Activated naive CD4-positive, alpha-beta T cell treated with anti-CD3 and anti-CD28 coated beads, Interleukin-2, amount 50 U/mL, for 16 hours (primary cell): ENCODE measurements at places on chromosomes 3 and 15.

DNA sequence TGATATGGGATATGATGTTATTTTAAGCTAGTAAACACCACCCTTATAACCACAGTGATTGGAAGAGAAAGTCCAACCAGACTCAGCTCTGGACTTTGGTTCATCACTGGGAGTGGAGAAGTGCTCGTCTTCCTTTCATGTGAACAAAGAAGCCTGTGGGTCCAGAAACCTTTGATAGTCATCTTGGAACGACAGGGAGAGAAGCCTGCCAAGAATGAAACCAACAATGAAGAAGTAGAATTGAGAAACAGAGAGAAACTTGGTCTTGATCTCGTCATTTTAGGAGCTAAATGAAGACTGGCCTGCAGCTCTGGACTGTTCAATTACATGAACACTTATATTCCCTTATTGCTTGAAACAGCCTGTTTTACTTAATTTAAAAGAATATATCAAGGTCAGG lies 13.1 kb upstream of the SLC35G2 start:
- DNase-seq: no peak

DNA sequence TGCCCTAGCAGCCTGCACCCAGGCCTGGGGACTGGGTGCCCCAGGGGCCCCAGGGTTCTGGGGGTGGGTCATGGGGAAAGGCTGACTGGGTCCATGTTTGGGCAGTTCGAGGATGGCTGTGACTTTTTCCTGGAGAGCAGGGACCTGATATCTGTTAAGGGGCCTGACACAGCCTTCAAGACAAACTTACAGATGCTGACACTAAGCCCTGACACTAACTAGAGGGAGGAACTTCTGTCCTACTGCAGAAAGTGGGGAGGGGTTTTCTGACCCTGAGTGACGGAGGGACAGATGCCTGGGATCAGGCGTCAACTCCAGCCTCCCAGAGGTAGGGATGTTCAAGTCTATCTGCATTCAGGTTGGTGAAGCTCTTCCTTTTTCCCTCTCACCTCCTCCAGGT lies 45.0 kb upstream of the SLC6A11 start:
- DNase-seq: no peak

GRCh38 chr15:81062937-81063336 lies 62.2 kb downstream of the TLNRD1 start:
- DNase-seq: no peak

- no peak for DNase-seq
Measured at GRCh38 chr15:48360841-48361240, 29.6 kb downstream of the DUT start.

DNA sequence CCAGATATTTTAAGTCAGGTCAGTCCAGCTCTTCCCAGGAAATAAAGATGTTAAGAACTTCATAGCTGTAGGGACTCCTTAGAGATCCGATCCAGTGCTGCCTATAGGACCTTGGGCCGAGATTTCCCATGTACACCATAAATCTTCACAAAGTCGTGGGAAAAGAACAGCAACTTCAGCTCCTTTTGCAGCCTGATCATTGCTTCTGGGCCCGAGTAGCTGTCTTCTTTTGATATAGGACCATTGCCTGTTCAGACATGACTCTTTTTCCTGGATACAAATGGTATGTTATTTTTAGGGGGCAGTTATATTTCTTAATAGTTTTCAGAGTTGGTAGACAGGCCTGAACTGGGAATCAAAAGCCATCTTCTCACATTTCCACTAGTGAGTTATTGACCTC lies 20.5 kb downstream of the IL1RAP start:
- no peak for DNase-seq

DNA sequence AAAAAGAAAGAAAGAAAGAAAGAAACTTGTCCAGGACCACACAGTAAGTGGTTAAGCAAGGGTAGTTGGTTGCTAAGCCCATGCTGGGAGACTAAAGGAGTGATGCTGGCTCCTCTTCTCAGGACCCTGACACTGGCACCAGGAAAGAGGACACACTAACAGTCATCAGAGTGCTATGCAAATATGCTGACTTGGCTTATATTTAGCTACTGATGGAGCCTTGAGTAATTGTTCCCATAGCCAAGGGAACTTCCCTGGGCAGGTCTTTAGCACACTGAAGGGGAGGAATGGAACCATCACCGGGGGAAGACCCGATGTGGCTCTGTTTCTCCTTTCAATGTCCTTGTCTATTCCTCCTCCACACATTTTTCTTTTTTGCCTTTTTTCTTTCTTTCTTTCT lies 6.2 kb downstream of the TMEM40 start:
- DNase-seq: no peak

DNA sequence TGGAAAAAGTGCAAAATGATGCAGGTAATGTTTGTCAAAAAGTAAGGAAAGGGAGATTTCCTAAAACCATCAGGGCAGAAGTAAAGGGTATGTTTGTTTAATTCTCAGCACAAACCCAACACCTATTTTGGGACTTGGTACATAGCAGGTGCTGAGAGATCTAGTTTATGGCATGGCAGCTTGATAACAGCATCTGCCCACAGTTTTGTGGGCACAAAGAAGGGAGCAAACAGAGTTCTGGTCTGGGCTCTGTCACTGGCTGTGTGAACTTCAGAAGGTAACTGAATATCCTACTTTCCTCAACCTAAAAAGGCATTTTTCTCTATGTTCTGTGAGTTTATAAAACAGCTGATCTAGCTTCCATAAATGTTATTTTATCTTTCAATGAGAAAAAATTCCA lies 141.6 kb downstream of the PLCH1 start:
- no peak for DNase-seq

DNA sequence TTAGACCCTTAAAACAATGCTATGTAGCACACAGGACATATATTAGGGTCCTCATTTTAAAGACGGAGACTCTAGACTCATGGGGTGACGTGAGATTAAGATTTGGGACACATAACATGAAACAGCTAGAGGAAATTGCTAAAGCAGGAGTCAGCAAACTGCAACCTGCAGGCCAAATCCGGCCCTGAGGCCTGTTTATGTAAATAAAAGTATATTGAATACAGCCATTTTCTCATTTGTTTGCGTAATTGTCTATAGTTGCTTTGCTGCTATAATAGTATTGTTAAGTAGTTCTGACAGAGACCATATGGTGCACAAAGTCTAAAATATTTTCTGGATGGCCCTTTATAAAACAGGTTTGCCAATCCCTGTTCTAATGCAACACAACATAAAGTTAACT lies 115.5 kb downstream of the TMCO5A start:
- DNase-seq: no peak

DNA sequence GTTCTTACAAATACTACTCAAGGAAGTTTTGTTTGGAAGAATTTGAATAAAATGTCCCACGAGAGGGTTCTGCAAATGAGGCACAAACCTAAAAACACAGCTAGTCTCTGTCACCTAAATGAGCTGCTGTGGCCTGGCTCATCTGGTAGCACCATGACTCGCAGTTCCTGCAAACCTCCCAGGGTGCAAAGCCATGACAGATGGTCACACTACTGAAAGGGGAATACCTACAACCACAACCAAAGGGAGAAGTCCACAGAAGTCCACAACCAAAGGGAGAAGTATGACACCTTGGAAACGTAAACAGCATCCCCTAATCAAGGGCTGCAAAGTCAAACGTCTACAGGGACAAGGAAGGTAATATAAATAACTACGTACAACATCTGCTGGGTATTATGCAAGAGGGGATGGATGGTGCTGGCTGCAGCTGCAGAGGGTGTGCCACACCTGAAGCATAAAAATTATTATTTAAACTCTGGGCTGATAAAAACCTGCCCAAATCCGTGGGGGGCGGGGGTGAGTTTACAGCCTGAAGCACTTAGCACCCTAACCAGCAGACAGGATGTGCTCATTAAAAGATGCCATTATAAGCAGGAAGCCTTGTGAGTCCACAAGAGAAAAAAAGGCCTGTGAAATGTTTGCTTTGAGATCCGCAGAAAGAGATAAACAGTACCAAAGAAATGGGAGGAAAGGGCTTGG lies 184.0 kb downstream of the MAGI1 start:
- no peak for DNase-seq

DNA sequence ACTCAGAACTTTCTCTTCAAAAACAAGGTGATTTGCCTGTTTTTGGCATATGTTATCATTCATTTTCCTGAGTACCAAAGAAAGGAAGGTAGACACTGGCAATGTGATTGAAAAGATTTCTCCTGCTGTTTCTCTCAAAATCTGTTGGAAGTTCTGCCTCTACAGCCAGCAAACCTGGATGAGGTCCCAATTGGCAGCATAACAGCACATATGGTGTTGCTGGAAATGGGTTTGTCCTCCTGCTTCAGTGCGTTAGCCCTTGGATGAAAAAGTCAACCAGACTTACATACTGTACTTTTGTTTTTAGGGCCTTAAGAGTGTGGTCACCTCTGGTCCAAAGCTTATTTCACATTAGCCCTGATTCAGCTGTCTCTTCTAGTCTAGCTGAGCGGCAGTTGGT lies 237.6 kb upstream of the MME start:
- no peak for DNase-seq

- DNase-seq: no peak
Measured at GRCh38 chr3:185332026-185332735, 30.8 kb upstream of the MAP3K13 start.

DNA sequence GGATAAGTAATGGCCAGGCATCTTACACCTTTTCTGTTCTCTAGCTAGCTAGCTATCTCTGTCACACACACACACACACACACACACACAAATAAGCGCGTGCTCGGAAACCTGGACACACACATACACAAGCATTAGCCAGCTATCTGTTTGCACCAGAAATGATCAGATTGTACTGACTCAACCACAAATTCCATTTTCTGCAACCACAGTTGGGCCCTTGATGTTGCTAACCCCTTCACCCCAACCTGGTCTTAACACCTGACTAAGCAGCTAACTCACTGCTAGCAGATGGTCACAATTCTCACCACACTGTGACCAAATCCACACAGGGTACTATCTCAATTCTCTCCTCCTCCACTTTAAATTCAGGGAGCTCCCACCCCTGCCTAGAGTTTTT lies 183.0 kb upstream of the THBS1 start:
- no peak for DNase-seq

DNA sequence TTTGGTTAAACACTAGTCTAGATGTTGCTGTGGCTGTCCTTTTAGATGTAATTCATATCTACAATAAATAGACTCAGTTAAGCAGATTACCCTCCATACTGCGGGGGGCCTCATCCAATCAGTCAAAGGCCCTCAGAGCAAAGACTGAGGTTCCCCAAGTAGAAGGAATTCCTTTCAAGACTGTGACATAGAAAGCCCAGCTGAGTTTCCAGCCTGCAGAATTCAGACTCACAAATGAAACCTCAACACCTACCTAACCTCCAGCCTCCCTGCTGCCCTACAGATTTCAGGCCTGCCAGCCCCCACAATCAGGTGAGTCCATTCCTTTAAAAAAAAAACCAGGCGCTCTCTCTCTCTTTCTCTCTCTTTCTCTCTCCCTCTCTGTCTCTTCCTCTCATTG lies 73.6 kb upstream of the NSMCE3 start:
- DNase-seq: no peak

DNA sequence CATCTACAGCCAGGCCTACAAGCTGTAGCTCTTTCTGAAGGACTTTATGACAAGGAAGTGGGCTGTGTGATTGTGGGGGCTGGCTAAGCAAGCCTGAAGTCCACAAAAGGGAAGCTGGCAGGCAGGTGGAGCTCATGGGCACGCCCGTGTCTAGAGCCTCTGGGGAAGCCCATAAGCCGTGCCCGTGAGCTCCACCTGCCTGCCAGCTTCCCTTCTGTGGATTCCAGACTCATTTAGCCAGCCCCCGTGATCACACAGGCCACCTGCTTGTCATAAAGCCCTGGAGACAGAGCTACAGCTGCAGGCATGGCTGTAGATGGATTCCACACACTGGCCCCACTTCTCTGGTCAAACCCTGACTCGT lies 15.2 kb downstream of the EFCC1 start:
- peak; percentile 63 for DNase-seq

DNA sequence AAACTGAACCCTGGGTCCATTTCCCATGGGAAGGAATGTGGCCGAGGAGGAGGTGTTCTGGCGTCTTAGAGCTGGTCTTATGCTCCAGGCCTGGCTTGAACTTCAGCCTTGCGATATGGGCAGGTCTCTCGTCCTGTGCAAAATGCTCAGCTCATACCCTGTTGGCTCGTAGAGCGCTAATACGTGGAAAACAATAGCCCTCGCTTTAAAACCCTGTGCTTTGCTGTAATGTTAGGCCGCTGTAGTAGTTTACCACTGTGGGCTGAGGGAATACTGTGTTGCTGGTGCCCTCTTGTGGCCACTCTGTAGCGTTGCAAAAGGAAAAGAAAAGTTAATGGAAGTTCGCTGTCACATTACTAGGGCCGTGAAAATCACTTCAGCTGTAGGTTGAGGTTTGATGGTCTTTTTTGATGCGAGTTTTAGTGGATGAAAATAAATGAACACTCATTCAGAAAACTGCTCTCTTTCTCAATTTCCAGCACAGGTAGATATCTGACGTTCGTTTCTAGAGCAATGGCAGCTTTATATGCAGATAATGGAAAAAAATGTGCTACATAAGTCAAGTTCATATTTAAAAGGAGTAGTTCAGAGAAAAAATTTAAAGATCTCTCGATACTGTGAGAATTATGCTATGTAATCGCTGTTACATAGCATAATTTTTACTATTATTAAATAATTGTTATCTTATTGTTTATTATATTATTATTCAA lies 92.9 kb downstream of the MCTP2 start:
- peak; percentile 42 for DNase-seq

DNA sequence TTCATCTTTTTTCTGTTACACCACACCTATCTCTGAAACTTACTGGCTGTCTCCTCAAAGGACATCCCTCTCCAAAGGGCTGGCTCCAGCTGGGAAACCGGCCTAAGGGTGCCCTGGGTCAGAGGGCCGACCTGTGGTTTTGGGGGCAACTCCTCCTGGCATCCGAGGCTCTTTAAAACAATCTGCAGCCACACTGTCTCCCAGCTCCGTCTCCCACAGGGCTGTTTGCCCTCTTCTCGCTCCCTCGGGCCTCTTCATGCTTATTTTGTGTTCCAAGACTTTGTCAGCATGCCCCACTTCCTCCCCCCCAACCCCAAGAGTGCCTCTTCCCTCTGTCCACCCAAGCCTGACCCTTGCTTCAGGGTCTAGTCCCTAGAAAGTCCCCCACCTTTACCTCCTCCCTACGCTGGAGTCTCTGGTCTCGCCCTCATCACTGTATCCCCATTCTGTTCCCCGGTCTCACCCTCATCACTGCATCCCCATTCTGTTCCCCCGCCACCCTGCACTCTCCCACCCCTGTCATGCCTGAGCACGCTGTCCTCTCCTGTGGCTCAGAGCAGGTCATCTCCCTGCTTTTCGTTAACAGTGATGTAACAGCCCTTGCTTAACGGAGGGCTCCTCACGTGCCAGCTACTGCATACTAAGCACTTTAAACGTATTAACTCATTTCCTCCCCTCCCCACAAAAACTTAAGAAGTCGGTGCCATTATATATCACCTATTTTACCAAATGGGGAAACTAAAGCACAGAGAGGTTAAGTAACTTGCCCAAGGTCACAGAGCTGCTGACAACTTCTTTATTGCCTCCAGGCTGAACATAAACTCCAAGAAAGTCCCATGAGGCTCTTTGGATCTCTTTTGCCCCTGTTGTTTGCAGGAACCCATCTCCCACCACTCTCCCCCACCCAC lies 1.1 kb upstream of the CSK start:
- DNase-seq: peak; percentile 39

DNA sequence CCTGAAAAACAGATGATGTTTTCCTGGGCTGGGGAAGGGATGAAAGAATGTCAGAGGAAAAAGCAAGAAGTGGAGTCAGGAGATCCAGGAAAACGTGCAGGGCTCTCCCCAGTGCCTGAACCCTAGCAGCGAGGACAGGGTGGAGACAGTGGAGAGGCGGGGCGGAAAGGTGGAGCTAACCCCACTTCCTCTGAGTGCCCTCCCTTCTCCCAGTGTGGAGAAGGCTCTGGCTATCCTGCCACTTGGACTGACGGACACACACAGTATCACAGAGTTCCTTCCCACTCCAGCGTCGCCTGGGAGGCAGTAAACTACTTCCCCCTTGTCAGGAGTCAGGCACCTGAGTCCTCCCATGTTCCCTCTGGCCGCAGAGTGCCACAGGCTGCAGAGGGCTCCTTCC lies 125.3 kb upstream of the CHRNA7 start:
- DNase-seq: no peak
